ENCODE measurements at places on chromosomes 12 and 14.

GRCh38 chr14:25150934-25151790 lies 101.2 kb upstream of the STXBP6 start:
- no peak for DNase-seq

- DNase-seq: no peak
Observed at GRCh38 chr12:124795081-124795948, 68.3 kb downstream of the SCARB1 start.

DNA sequence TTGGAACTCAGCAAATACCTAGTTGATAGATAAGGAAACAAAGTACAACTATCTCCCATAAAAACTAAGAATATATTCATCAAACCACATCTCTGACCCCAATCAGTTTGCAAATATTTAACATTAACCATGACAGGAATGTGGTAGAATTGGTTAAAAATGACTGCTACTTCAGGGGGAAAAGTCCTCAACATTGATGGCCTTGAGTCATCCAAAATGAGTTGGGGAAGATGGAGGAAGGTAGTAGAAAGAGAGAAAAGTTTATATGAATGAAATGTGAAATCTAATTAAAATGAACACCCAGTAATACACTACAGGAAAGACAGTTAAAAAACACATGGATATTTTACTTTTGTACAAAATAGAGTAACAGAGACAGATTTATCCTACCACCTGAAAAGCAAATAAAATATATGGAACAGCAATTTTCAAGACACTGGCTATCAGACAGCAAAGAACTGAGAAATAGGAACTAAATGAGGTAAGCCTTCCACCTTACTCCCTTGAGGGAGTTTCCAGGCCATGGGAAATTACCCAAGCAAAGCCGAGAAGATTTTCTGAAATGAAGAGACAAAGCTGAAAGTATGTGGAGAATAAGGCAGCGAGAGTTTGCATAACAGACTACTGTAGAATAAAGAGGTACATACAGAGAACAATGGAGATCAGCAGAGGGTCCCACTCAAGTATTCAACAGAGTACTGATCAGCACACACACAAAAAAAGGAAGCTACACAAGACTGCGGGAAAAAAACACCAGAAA lies 49.6 kb downstream of the TC2N start:
- DNase-seq: no peak

- no peak for DNase-seq
Observed at GRCh38 chr14:101635749-101636560, 74.7 kb downstream of the DIO3 start.

- DNase-seq: no peak
Observed at GRCh38 chr14:31258427-31259039, 50.9 kb upstream of the HECTD1 start.

GRCh38 chr12:8692573-8692972 lies 5.2 kb upstream of the RIMKLB start:
- DNase-seq: no peak

DNA sequence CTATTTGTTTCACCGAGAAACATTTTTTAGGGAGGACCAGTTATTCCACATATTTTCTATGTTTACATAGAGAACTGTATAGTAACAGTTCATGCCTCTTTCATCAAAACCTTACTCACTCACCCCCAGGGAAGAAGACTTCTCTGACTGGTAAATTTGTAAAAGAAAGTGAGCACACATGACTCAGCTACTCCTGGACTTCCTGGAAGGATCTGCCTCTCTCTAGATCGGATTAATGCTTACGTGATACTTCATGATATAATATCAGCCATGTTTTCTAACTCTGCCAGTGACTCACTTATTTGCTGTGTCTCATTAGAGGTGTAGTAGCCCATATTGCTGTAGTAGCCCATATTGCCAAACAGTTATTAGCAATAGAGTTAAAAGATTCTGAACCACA lies 494.3 kb upstream of the ATXN7L3B start:
- no peak for DNase-seq

GRCh38 chr14:75561013-75561432 lies 17.4 kb upstream of the FLVCR2 start:
- DNase-seq: peak; percentile 91

- DNase-seq: no peak
Observed at GRCh38 chr14:101174522-101174838, 271.0 kb upstream of the RTL1 start.

GRCh38 chr12:105032703-105033357 lies 46.7 kb downstream of the NOPCHAP1 start:
- no peak for DNase-seq

- DNase-seq: no peak
Observed at GRCh38 chr14:65439117-65439516, 26.6 kb downstream of the FUT8 start.

GRCh38 chr12:53180931-53181645 lies 363 bp upstream of the CSAD start:
- no peak for DNase-seq

GRCh38 chr12:81245907-81246570 lies 168.2 kb downstream of the ACSS3 start:
- DNase-seq: no peak

GRCh38 chr12:69338120-69338859 lies 9.9 kb upstream of the LYZ start:
- no peak for DNase-seq

- DNase-seq: no peak
Observed at GRCh38 chr12:119340578-119340977, 6.0 kb downstream of the CCDC60 start.

GRCh38 chr12:3483089-3483488 lies 7.9 kb upstream of the PRMT8 start:
- DNase-seq: no peak

DNA sequence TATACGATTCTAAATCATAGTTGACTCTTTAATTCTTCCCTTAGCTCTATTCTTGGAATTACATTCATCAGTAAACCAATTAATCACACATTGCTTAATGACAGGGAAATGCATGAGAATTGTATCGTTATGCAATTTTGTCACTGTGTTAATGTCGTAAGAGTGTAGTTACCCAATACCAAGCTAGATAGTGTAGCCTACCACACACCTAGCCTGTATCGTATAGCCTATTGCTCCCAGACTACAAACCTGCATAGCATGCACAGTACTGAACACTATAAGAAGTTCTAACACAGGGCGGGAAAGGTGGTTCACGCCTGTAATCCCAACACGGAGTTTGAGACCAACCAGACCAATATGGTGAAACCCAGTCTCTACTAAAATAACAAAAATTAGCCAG lies 24.7 kb downstream of the HNRNPC start:
- DNase-seq: no peak

GRCh38 chr12:60704171-60704914 lies 1108.5 kb downstream of the SLC16A7 start:
- DNase-seq: no peak

- no peak for DNase-seq
Observed at GRCh38 chr12:1779783-1780182, 40.6 kb upstream of the LRTM2 start.

DNA sequence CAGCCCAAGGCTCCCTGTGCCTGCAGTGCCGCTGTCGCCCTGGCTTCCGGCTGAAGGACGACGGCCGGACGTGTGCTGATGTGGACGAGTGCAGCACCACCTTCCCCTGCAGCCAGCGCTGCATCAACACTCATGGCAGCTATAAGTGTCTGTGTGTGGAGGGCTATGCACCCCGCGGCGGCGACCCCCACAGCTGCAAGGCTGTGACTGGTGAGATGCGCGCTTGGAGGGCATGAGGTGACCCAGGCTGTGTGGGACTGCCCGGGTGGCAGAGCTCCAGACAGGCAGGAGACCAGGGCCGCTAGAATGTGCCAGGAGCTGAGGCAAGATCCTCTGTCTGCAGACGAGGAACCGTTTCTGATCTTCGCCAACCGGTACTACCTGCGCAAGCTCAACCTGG lies 19.6 kb upstream of the NXPH4 start:
- DNase-seq: no peak

- no peak for DNase-seq
Observed at GRCh38 chr14:56244138-56244789, 126.1 kb downstream of the PELI2 start.

DNA sequence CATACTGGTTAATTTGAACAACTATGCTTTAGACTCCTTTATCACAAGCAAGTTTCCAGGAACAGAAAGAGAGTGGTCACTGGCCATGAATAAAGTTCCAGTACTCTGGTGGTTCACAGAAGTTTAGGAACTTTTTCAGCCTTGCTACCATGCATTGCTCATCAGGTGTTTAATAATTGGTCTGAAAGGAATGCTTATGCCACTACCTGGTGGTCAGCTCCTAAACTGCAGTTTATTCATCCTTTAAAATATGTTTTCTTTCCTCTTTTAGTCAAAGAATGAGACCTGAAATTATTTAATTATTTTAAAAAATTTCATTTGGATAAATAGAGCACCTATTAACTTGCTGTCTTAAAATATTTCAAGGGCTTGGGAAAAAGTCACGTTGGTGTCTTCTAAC lies 260.1 kb upstream of the OR4E1 start:
- no peak for DNase-seq

GRCh38 chr14:81219759-81220579 lies 790 bp downstream of the GTF2A1 start:
- DNase-seq: no peak
